ENCODE measurements at places on chromosomes 6 and 20.

DNA sequence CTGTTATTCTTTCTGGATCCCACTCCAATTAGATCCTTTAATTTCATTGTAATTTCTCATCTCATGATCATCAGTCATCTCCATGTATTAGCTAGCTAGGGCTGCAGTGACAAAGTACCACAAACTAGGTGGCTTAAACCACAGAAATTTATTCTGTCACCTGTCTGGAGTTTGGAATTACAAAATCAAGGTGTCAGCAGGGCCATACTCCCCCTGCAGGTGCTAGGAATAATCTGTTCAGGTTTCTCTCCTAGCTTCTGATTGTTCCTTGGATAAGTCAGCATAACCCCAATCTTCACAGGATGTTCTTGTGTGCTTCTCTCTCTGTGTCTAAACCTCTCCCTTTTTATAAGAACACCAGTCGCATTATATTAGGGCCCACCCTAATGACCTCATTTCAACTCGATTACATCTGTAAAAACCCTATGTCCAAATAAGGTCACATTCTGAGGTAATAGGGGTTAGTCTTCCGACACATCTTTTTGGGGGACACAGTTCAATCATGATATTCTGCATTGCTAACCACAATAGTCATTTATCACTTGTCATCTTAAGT lies 40.5 kb downstream of the BEND6 start:
- no peak for DNase-seq

- DNase-seq: no peak
Measured at GRCh38 chr6:28563430-28564095, 37.9 kb downstream of the GPX5 start.

- no peak for DNase-seq
Measured at GRCh38 chr20:5570452-5570851, 179.7 kb upstream of the SHLD1 start.

DNA sequence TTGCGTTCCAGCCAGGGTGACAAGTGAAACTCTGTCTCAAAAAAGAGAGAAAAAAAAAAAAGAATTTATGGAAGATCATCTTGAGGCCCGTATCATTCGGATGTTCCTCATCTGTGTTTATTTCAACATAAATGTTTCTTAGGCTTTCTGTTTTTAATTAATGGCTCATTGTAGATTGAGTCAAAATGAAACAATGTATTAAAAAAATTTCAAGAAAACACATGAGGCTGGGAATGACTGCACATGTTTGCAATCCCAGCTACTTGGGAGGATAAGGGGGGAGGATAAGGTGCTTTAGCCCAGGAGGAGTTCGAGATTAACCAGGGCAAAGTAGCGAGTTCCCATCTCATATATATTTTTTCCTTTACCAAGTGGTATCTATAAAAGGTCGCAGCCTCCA lies 47.3 kb downstream of the ITCH start:
- no peak for DNase-seq

- no peak for DNase-seq
Measured at GRCh38 chr6:88683734-88684133, 279.7 kb downstream of the RNGTT start.

DNA sequence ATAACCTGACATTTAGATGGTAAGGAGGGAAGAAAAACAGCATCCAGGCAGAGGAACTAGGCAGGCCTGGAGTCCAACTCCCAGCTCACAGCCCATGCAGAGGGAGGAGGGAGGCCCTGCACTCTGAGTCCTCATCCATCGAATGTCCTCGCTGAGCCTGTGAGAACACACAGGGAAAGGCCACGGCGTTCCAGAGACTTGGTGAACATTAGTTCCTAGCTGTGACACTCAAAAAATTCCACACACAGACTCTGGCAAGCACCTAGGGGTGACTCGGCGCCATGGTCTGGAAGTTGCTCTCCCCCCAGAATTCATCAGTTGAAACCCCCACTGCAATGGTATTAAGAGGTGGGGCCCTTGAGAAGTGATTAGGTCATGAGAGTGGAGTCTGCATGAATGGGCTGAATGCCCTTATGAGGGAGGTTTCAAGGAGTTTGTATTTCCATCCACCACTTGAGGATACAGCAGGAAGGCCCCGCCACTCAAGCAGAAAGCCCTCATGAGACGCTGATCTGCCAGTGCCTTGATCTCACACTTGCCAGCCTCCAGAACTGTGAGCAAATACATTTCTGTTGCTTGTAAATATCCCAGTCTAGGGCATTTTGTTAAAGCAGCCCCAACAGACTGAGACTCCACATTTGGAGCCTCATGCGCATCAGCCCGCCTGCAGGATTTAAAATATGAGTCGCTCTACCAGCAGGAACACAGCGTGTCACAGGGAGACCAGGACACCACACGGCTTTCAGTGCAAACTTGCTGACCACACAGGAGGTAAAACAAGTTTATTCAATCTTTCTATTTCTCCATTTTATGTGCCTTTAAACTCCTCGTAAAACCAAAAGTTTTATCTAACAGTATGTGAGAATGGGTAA lies 73.9 kb downstream of the WDR27 start:
- no peak for DNase-seq

DNA sequence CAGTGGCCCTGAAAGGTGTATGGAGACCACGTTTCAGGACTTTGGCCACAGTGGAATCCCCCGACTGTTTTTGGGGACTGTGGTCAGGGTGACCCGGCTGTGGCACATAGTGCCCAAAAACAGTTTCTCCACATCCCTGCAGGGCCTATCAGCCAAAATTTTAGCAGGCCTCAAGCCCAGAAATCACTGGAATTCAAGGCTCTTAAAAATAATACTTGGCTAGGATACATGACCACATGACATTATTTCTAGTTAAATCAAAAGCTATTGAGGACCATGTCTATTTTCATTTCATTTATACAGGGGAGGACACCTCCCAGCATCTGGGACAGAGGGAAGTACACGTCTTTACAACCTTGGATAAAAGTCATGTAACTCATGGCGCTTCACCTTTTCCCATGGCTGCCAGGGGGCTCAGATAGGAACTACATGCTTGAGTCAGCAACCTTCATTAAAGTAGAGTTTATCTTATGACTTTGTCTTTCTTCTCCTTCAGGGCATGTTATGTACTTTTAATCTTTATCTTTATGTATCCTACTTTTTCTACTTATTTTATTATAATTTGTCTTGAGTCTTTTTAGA lies 70.8 kb upstream of the CD93 start:
- DNase-seq: no peak

GRCh38 chr6:115415378-115415777 lies 645.3 kb downstream of the FRK start:
- DNase-seq: no peak

- DNase-seq: no peak
Measured at GRCh38 chr20:24764027-24764793, 184.9 kb upstream of the CST7 start.

DNA sequence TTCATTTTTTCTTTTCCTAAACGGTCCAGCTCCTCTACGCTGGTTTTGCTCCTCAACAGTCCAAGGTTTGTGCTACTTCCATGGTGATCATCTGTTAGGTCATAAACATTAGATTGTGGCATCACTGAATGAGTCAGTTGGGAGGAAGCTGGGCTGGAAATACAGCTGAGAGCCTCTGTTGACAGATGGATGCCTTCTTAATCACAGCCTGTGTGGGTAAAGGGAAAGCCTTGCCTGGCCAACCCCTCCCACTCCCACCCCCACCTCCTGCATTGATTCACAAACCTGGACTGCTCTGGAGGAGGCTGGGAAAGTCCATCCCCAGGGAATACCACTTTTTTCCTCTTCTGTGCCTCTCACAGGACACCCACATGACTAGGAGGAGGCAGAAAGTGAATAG lies 180.6 kb upstream of the CCN2 start:
- no peak for DNase-seq

DNA sequence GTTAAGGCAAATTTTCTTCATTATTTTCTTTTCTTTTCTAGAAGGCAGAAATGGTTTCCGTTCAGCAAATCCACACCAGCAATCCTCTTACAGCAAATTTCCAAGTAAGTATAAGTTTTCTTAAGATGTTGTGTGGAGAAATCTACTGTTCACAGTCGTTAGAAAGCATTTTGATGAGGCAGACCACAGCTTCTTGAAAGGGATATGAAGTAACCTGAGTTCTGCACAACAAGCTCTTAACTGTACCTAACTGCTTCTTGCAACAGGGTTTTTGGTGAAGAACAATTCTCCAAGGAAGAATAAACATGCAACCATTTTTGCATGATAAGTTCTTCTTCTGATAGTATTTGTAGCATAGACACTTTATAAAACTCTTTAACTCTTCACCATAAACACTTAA lies 45.3 kb upstream of the STXBP5 start:
- DNase-seq: no peak

- DNase-seq: no peak
Measured at GRCh38 chr6:78989191-78989590, 88.9 kb downstream of the PHIP start.

DNA sequence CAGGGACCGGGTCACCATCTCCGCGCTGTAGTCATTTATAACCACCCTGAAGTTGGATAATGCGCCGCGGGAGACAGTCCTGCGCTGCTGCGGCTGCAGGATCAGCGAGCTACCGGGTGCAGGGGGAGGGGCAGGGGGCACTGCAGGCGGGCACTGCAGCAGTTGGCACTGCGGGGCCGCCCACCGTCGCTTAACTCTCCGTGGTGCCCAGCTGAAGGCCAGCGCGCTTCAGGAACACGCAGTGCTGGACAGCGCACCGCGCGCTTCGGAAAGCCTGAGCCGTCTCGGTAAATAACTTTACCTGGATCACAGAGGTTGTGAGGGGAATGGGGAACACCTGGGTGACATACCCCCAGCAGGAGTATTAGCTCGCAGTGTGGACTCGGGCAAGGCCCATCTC lies 12.4 kb upstream of the LRFN2 start:
- DNase-seq: no peak

DNA sequence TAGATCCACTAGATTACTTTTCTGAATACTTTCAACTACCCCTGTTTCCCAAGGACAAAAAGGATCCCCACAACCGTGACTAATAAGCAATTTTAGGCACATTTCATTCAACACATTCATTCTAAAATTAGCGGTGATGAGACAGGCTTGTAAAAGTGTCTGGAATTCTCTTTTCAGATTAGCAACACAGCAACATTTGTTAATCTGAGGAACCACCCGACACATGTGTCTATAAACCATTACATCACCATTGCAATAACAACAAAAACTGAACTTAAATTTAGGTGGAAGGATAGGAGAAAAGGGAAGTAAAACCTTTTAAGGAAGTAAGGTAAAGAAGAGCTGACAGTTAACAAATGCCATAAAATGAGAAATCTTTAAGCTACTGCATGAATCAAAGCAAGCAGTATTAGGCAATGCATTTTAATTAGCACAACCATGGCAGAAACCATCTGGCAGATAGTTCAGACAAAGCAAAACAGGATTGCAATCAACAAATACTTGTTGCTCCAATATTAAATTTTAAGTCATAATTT lies 49.1 kb downstream of the MAP3K7 start:
- DNase-seq: no peak

GRCh38 chr6:151408858-151409257 lies 17.5 kb upstream of the ZBTB2 start:
- no peak for DNase-seq

- no peak for DNase-seq
Measured at GRCh38 chr6:13302291-13302690, 26.0 kb downstream of the TBC1D7 start.
